ENCODE measurements at places on chromosomes 4 and X. TPM values are rescaled to one million over a fixed set of nuclear protein-coding genes. Genes with fewer than 3 reads are reported as not detected.

Gene CSN1S1
- not detected for total RNA-seq

Gene ZNF827
- 9.1 TPM for total RNA-seq

Gene GLRA3
- total RNA-seq: not detected

Gene DDX53
- not detected for total RNA-seq

Gene DAPP1
- not detected for total RNA-seq

Gene BMP3
- not detected for total RNA-seq
